ENCODE measurements at places on chromosomes 7 and 10.

DNA sequence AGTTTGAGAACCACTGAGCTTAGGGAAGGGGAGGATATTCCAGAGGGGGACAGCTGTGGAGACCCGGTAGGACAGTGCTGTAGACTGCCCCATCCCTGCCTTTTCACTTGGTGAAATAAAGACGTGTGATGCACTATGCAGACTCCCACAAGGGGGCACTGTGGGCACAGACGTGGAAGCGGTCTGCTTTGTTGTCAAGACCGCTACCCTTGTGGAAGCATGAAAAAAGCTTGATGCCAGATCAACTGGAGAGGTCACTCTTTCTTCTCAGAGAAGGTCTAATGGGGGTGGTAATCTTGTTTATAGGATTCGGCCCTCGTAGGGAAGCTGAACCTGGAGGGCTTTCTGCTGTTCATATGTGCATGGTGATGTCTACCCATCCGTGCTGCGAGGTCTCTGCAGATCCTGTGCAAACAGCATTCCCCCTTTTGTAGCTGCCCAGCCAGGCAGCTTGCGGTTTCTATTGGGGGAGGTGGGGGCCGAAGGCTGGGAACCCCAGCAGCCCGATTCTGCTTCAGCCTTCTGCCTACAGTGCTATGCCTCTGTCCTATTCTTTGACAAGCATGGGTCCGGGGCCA is 13.7 kb downstream of the RPS24 start:
- peak; percentile 73 for DNase-seq

- no peak for DNase-seq
These were observed 4.9 kb downstream of the PURB start for GRCh38 chr7:44880317-44881018.

- DNase-seq, result no peak
These were observed 239.9 kb downstream of the CAMK1D start for GRCh38 chr10:12589291-12589690.

DNA sequence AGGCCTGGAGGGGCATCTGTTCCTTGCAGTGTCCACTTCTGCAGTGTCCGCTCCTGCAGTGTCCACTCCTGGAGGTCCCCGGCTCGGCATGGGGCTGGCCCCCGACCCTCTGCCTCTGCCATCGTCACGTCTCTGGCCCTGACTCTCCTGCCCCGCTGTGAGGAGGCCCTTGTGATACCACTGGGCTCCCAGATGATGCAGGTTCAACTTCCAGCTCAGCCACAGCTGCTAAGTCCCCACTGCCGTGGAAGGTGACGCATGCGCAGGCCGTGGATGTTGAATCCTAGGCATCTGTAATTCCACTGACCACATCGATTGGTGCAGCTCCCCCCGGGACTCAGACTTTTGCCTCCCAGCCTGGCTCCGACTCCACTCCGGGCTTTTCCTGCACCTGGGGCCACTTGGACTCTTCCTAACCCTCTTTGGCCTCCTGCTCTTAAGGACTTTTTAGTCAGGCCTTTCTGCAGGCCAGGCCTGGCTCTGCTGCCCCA is 95.1 kb downstream of the GLRX3 start:
- DNase-seq, result no peak

- DNase-seq, result peak; percentile 34
These were observed 10.9 kb downstream of the PWWP2B start for GRCh38 chr10:132407846-132408278.

GRCh38 chr10:9635691-9636090 is 1382.0 kb upstream of the CELF2 start:
- DNase-seq, result no peak
